ENCODE measurements at places on chromosomes 2 and 18.
A peak's percentile ranks its signal among the peaks of the same experiment; 100 is the strongest.

GRCh38 chr2:11764359-11764758 lies 17.9 kb downstream of the LPIN1 start:
- no peak for DNase-seq

DNA sequence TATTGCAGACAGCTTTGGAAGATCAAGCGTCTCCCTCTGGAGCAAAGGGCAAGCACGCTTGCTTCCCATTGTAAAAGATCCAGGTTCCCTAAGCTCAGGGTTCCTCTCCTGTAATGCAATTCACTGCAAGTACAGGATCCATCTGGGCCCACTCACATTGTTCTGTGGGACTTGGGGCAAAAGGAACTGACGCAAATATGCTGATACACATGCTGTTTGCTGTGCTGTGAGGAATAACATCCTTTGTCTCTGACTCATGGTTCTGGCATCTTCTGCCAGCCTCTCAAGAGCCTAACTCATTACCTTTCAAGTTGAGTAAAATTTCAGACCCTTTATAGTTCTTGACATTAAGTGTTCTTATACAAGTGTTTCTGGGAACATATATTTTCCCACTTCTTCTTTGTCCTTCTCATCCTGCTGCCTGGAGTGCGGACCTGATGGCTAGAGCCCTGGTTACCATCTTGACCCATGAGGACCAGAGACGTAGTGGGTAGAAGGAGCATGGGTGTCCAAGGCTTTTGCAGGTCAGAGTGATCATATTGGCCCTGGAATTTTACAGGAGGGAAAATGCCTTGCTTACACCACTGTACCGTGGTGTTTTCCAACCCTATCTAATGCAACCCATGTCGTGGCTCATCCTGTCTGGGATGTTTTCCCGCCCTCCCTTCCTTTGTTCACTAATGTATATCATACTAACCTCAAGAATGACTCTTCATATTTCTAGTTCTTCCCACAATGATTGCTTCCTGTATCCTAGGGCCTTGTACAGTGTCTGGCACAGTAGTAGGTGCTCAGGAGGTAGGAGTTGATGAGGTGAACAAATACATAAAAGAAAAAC lies 145.7 kb upstream of the GLI2 start:
- DNase-seq: peak; percentile 100

DNA sequence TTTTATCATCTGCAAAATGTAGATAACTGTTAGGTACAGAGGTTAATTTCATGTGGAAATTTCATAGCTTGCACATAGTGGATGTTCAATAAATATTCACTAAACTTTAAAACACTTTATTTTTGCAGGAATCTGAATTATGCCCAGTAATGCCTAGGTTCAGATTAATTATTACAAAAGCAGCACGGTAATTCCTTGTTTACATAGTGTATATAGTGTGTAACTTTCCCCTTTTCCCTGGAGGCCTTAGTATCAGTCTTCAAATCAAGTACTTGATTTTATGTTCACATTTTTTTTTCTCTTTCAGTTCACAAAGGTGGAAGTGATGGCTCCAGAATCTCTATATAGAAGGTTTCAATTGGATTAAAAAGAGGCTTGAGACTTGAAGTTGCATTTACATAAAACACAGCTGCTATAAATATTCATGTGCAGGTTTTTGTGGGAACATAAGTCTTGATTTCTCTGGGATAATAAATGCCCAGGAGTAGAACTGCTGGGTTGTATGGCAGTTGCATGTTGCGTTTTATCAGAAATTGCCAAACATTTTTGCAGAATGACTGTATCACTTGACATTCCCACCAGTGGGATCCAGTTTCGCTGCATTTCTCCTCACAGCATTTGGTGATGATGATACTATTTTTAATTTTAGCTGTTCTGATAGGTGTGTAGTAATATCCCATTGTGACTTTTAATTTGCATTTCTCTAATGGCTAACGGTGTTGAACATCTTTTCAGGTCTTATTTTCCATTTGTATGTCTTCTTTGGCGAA lies 27.6 kb upstream of the LGALSL start:
- DNase-seq: peak; percentile 33

- DNase-seq: no peak
These were observed 4.5 kb upstream of the GKN1 start for GRCh38 chr2:68969736-68970490.

DNA sequence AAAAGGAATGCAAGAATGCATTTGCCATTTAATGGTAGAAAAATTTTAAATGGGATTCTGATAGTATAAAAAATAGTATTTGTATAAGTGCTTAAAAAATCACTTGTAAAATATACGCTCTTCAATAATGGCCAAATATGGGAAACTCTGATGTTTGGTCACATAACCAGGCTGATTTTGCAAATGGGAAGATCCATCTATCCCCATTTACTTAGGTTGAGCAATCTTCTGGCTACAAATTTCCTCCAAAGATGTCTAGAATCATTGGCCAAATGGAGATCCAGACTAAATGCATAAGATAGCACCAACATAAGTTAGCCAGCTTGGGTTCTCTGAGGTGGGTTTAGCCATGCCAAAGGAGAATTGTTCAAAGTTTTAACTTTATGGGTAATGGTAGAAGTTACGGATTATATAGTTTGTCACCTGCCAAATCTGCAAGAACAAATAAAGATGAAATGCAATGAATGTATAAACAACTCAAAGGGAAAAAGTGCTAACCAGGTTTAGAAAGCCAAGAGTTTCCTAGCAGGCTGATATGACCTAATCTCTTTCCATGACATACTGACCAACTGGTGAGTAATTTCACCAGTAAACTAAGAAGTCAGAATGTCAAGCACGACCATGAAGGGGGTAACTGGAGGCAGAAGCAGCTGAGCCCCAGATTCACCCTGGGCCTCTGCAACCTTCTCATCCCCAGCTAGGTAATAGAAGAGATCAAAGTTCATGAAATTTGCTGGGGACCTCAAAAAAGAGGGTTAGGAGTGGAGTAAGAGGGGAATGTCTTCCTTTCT lies 10.0 kb downstream of the RHOB start:
- DNase-seq: peak; percentile 16
